Mononuclear cell (primary cell): ENCODE measurements at places on chromosomes 5 and 9. TPM values are rescaled to one million over a fixed set of nuclear protein-coding genes. Genes with fewer than 3 reads are reported as not detected.

CDKN2A gene
- 1.2 TPM for total RNA-seq

ORM2 gene
- not detected for total RNA-seq

ADAMTS13 gene
- 0.42 TPM for total RNA-seq

INSL4 gene
- not detected for total RNA-seq

SPATA31A3 gene
- total RNA-seq: not detected

FYB1 gene
- total RNA-seq: 189 TPM

CCIN gene
- total RNA-seq: 1.0 TPM

TMOD1 gene
- 0.84 TPM for total RNA-seq

ARID3C gene
- not detected for total RNA-seq

ACTBL2 gene
- not detected for total RNA-seq

PRDM9 gene
- total RNA-seq: not detected

PLAC8L1 gene
- total RNA-seq: not detected

OSTF1 gene
- 40.5 TPM for total RNA-seq

ABCA1 gene
- 43.4 TPM for total RNA-seq

BTNL9 gene
- total RNA-seq: 0.21 TPM

ENTR1 gene
- total RNA-seq: 16.2 TPM

MGAT4B gene
- total RNA-seq: 56.0 TPM

NIPAL4 gene
- 11.5 TPM for total RNA-seq

C9orf153 gene
- total RNA-seq: 1.9 TPM

ALDH1B1 gene
- 0.52 TPM for total RNA-seq

SPAG8 gene
- total RNA-seq: 0.42 TPM

ZNF462 gene
- total RNA-seq: 0.42 TPM

NME5 gene
- total RNA-seq: not detected

DMAC1 gene
- total RNA-seq: 2.5 TPM

KIF4B gene
- total RNA-seq: not detected

RCL1 gene
- total RNA-seq: 27.7 TPM

CAMK2A gene
- total RNA-seq: 0.94 TPM

CCL27 gene
- total RNA-seq: 0.21 TPM

EDIL3 gene
- total RNA-seq: 0.10 TPM

IFNB1 gene
- total RNA-seq: 7.8 TPM

OBP2B gene
- total RNA-seq: not detected

PCDHA9 gene
- total RNA-seq: not detected

TNC gene
- 0.10 TPM for total RNA-seq

SLC36A1 gene
- 4.0 TPM for total RNA-seq

SQSTM1 gene
- total RNA-seq: 229 TPM

MZB1 gene
- total RNA-seq: 2.9 TPM

TYRP1 gene
- 0.10 TPM for total RNA-seq

NFIB gene
- total RNA-seq: 0.42 TPM

OR1L1 gene
- total RNA-seq: not detected

SLC36A3 gene
- total RNA-seq: not detected

FABP6 gene
- not detected for total RNA-seq

NR5A1 gene
- total RNA-seq: not detected
